ENCODE measurements at places on chromosomes 2 and 18. TPM values are rescaled to one million over a fixed set of nuclear protein-coding genes. Genes with fewer than 3 reads are reported as not detected.
A peak's percentile ranks its signal among the peaks of the same experiment; 100 is the strongest.

DNA sequence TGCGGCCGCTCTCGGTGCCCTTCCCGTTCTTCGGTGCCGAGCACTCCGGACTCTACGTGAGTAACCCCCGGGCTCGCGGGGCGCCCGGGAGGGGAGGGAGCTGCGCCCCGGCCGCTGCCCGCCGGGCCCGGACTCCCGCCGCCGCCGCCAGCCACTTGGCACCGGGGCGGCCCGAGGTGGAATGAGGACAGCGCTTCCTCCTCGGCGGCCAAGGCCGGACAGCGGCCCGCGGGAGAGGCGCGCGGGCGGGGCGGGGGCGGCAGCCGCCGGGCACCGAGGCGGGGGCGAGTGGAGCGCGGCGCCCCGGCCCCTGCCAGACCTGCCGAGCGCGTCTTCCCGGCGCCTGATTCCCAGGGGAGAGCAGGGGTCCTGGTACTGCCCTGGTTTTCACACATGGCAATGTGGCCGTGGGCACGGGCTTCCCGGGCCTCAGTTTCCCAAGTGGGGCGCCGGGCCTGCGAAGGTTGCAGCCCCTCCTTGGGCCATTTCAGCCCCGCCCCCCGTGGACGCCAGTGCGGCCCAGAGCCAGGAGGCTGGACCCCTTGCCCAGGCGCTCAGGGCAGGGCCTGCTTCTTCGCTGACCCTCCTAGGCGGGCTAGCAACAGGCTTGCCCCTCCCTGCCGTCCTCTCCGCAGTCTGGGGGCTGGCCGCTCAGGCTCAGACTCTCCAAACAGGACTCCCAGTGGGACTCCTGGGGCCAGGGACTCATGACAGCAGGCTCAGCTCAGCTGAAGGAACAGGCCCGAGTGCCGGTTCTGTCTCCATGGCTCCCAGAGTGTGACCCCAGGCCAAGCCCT is 775 bp downstream of the SNED1 start:
- H3K27me3 ChIP-seq, result peaks cover 12% of the 10 kb centered on the region
- H3K36me3 ChIP-seq, result peaks cover 2% of the 10 kb centered on the region
- DNase-seq, result no peak
- H3K4me1 ChIP-seq, result peaks cover 5% of the 10 kb centered on the region

DNA sequence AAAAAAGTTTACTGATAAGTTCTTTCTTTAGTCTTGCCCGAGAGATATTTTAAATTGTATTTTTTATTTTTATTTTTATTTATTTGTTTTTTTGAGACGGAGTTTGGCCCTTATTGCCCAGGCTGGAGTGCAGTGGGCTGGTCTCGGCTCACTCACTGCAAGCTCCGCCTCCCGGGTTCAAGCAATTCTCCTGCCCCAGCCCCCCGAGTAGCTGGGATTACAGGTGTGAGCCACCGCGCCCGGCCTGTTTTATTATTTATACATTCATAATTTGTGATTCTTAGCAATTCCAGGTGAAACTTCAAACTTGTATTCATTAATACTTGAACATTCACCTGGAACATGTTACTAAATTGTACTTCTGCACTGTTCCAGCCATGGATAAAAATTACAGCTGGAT is 2.9 kb downstream of the CREB1 start:
- peak overlapping the region; percentile 92 for H3K27ac ChIP-seq
- H3K27me3 ChIP-seq, result peaks cover 3% of the 10 kb centered on the region
- peaks cover 36% of the 10 kb centered on the region for H3K4me1 ChIP-seq
- H3K4me3 ChIP-seq, result peak overlapping the region; percentile 95
- DNase-seq, result no peak

GRCh38 chr2:201257381-201257955 is 2.9 kb upstream of the CASP8 start:
- peaks cover 23% of the 10 kb centered on the region for H3K36me3 ChIP-seq
- peak overlapping the region; percentile 98 for H3K27ac ChIP-seq
- H3K27me3 ChIP-seq, result no peaks in the 10 kb centered on the region
- peak overlapping the region; percentile 83 for H3K4me3 ChIP-seq

- no peaks in the 10 kb centered on the region for H3K27me3 ChIP-seq
- no peak overlapping the region for H3K27ac ChIP-seq
- H3K4me1 ChIP-seq, result peaks cover 5% of the 10 kb centered on the region
- H3K36me3 ChIP-seq, result no peaks in the 10 kb centered on the region
- H3K4me3 ChIP-seq, result no peak overlapping the region
- DNase-seq, result no peak
Measured at GRCh38 chr18:61921621-61922235, 28.9 kb upstream of the RNF152 start.

DNA sequence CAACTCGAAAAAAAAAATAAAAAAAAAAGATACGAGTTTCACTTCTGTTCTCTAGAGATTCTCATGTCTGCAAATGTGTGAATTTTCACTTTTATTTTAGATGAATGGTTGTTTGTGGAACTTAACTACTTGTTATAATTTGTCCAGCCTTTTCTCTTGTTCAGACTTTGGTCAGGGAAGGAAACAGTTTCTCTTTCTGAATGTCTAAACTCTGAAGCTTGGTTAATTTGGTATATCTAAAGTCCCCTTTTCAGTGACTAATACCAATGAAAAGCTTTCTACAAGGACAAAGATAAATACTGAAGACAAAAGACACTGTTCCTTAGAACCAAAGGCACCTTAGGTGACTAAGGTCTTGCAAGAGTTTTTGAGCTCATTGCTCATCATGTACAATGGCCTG is 144.4 kb upstream of the PIEZO2 start:
- no peak overlapping the region for H3K4me3 ChIP-seq
- no peaks in the 10 kb centered on the region for H3K27me3 ChIP-seq
- DNase-seq, result no peak
- no peaks in the 10 kb centered on the region for H3K4me1 ChIP-seq

- H3K27ac ChIP-seq, result no peak overlapping the region
- H3K27me3 ChIP-seq, result peaks cover 13% of the 10 kb centered on the region
- H3K4me3 ChIP-seq, result no peak overlapping the region
- no peak for DNase-seq
- H3K4me1 ChIP-seq, result no peaks in the 10 kb centered on the region
Measured at GRCh38 chr2:23273786-23274185, 111.2 kb upstream of the KLHL29 start.

DNA sequence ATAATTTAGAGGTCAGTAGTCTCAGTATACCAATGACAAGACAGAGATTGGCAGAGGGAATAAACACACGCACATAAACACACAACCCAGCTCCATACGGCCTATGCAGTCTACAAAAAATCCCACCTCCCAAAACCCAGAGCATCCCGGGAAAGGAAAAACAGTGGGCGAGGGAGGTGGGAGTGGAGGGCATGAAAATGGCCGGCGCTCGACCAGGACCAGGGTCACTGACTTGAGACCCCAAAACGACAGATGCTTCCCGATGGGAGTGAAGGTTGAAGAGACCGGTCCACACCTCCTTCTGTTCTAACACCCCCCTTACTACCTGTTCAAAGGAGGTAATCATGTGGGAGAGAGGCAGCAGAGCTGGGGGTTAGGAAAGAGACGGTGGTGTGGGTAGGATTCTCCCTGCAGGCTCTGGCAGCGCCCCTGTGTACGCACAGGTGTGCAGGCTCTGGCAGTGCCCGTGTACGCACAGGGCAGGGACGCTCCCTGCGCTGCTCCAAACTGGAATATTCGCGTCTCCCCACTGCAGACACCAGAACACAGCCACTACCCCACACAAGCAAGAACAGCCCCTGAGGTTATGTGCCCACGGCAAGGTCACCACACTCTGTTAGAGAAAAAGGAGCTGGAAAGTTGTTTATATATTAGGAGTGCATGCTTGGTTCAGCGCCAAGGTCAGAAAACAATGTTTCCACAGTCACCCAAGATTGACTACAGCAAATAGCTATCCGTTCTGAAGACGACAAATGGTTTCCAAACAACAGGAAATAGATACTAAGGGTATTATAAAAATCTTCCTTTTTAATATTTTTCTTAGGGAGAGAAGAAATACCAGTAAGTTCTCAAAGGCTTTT is 67.9 kb downstream of the EIPR1 start:
- no peak overlapping the region for H3K27ac ChIP-seq
- peaks cover 7% of the 10 kb centered on the region for H3K4me1 ChIP-seq
- no peaks in the 10 kb centered on the region for H3K27me3 ChIP-seq
- H3K36me3 ChIP-seq, result peaks cover 2% of the 10 kb centered on the region
- H3K4me3 ChIP-seq, result no peak overlapping the region
- no peak for DNase-seq

DNA sequence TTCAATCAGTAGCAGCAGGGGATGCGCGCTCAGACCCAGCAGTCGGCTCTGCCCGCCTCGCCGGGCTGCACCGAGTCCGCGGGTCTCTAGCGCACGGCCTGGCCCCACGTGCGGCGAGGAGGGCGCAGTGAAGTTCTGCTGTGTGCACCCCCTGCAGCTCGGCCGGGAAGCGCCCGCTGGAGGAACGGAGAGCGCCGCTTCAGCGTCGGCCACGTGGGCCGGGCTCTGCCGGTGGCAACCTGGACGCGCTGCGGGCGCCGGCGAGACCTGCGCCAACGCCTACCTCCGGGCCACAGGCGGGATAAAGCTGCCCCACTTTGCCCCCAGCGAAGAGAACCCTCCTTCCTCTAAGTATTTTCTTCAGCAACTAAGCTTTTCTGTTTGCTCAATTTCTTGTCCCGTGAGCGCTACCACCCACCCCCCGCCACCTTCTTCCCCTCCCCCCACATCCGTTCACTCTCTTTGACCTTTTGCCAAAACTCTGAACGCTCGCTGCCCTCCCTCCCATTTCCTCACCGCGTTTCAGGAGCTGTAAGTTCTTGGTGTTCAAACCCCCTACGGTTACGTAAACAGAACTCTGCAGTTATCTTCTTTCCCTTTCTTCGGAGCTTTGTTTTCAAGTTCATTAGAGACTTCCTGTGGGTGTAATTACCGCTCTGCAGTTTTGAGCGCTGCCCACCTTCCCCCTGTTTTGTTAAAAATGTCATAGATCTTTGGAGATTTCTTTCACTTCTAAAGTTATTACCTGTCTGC is 42.6 kb upstream of the EDAR start:
- peak; percentile 76 for DNase-seq
- H3K27ac ChIP-seq, result peak overlapping the region; percentile 94
- H3K27me3 ChIP-seq, result no peaks in the 10 kb centered on the region
- peaks cover 23% of the 10 kb centered on the region for H3K4me1 ChIP-seq
- peak overlapping the region; percentile 89 for H3K4me3 ChIP-seq

DNA sequence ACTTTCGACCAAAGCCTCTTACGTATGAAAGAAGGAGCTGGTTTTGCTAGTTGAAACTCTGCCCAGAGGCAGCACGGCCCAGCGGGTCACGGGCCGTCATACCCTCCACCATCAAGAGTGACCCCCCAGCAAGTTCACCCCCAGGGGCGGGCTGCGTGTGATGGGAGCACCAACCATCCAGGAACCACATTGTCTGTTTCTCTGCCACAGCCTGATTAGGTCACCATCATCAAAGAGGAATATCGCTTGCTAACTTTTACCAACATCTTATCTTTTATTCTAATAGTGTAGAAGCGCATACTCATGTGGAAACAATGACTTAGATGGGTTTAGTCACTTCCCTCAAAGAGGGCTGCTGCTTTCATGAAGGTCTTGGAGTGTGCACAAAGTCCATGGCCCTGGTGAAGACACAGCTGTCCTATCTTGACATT is 116.6 kb upstream of the SMIM21 start:
- DNase-seq, result no peak
- H3K27ac ChIP-seq, result no peak overlapping the region
- no peaks in the 10 kb centered on the region for H3K4me1 ChIP-seq
- H3K4me3 ChIP-seq, result no peak overlapping the region
- H3K27me3 ChIP-seq, result peaks cover 14% of the 10 kb centered on the region

- no peak overlapping the region for H3K4me3 ChIP-seq
- H3K36me3 ChIP-seq, result no peaks in the 10 kb centered on the region
- no peak overlapping the region for H3K27ac ChIP-seq
Measured at GRCh38 chr18:41666231-41666630, 288.8 kb upstream of the PIK3C3 start.

DNA sequence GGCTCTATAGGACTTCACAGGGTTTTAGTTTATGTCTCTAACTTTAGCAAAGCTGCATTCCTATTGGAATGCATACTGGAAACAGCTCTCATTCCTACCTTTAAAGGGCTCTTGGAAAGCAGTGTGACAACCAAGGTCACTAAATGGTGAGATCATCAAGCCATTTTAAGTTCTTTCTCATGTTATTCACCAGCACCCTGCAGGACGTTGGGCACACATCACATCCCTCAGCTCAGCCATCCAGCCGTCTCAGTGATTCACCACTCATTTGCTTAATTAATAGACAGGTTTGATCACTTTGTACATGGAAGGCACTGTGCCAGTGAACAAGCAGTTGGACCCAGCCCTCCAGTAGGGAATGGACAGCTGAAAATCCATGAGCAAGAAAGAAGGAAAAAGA is 32.2 kb upstream of the RBM44 start:
- H3K4me3 ChIP-seq, result no peak overlapping the region
- DNase-seq, result no peak
- H3K27me3 ChIP-seq, result no peaks in the 10 kb centered on the region
- peaks cover 32% of the 10 kb centered on the region for H3K36me3 ChIP-seq
- H3K4me1 ChIP-seq, result peaks cover 4% of the 10 kb centered on the region

GRCh38 chr2:50922506-50922905 is 109.4 kb downstream of the NRXN1 start:
- H3K27me3 ChIP-seq, result no peaks in the 10 kb centered on the region
- H3K27ac ChIP-seq, result no peak overlapping the region
- no peak for DNase-seq

DNA sequence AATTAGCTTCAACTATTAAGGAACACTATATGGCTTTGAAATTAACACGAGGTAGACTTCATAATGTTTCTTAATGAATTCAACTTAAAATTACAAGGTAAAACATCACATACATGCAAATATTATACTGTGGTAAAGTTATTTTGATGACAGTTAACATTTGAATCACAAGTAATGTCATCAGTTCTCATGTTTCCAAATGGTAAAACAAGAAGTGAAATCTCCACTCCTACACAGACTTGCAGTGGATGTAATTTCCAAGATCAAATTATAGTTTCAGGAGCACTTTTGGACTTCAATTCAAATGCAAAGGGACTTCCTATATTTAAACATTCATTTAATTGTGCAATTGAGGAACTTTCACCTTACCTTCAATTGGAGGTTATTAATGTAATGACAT is 39.1 kb downstream of the C18orf54 start:
- no peaks in the 10 kb centered on the region for H3K36me3 ChIP-seq
- no peak for DNase-seq
- H3K27me3 ChIP-seq, result peaks cover 9% of the 10 kb centered on the region
- peaks cover 1% of the 10 kb centered on the region for H3K4me1 ChIP-seq

- H3K27me3 ChIP-seq, result peaks cover 8% of the 10 kb centered on the region
- no peak for DNase-seq
Measured at GRCh38 chr2:111662771-111663470, 221.1 kb downstream of the ANAPC1 start.

DNA sequence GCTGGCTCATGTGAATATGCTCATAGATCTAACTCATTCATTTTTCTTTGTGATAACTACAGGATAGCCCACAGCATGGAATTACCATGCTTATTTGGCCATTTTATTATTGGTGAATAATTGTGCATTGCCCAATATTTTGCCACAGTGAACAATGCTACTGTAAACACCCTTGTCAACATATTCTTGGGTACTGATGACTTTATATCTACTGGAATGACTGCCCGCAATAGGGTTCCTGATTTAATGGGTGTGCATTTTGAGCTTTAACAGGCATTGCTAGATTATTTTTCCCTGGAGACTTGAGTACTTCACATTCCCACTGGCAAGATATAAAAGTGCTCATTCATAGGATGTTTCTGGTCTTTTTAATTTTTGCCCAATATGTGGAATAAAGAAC is 42.7 kb upstream of the EVA1A start:
- H3K36me3 ChIP-seq, result no peaks in the 10 kb centered on the region
- peaks cover 21% of the 10 kb centered on the region for H3K27me3 ChIP-seq
- no peak for DNase-seq
- H3K4me3 ChIP-seq, result no peak overlapping the region
- no peak overlapping the region for H3K27ac ChIP-seq

The POTEC gene
- not detected for total RNA-seq

The TYW5 gene
- total RNA-seq, result 10.0 TPM

The NT5C1B gene
- total RNA-seq, result not detected

Measured in activated naive CD8-positive, alpha-beta T cell treated with anti-CD3 and anti-CD28 coated beads, Interleukin-2, amount 10 ng/mL, durations not matched to agents 7 days and 5 days (primary cell).